ENCODE measurements at places on chromosomes 4 and X. TPM values are rescaled to one million over a fixed set of nuclear protein-coding genes. Genes with fewer than 3 reads are reported as not detected.

DNA sequence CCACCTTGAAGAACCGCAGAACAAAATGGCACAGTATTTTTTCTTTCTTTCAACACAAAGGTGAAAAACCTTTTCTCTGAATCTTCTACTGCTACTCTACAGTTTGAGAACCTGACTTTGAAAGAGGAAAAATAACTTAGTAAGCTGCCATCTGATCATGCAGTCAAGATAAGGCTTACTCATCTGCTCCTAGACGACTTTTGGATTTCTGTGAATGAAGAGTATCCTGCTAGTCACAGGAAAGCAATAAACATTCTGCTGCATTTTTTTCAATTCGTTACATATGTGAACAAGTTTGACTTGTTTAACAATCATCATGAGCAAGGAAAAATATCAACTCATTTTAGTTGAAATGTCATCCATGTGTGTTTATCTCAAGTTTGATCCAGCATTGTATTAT is 25.2 kb downstream of the TIGD2 start:
- DNase-seq: no peak
- no peaks in the 10 kb centered on the region for H3K36me3 ChIP-seq
- H3K27me3 ChIP-seq: no peaks in the 10 kb centered on the region
- no peaks in the 10 kb centered on the region for H3K4me1 ChIP-seq

GRCh38 chr4:103105558-103106356 is 6.1 kb upstream of the BDH2 start:
- no peaks in the 10 kb centered on the region for H3K36me3 ChIP-seq
- H3K4me1 ChIP-seq: no peaks in the 10 kb centered on the region
- H3K27ac ChIP-seq: no peak overlapping the region
- no peak overlapping the region for H3K4me3 ChIP-seq
- H3K27me3 ChIP-seq: no peaks in the 10 kb centered on the region

DNA sequence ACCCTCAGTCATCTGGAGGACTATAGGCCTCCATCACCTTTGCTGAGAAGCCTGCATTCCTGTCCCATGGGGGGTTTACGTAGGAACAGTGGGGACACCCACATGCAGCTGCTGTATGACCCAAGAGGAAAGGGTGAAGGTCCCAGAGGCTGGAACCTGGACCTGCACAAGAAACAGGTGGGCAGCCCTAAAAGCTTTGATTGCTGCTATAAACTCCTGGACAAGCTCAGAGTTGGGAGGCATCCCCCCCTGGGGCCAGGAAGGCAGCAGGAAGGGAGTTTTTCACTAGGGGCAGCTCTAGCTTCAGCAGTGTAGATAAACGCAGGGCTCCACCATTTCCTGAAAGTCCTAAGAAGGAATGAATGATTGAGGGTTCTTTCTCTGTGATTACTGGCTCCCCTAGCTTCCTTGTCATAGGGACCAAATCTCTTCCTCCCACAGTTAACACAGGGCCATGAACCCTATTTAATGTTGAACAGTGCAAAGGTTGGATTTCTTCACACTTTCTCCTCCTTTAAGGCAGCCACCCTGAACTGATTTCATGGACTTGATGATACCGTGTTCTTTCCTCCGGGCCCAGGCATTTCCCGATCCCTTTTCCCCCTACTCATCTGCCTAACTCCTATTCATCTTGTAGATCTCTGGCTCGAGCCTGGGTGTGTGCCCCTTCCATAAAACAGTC is 84.2 kb downstream of the CHRNA9 start:
- no peak overlapping the region for H3K4me3 ChIP-seq
- no peak for DNase-seq
- no peak overlapping the region for H3K27ac ChIP-seq
- H3K27me3 ChIP-seq: no peaks in the 10 kb centered on the region
- H3K4me1 ChIP-seq: no peaks in the 10 kb centered on the region

GRCh38 chrX:153828308-153828707 is 2.0 kb downstream of the PDZD4 start:
- no peak overlapping the region for H3K4me3 ChIP-seq
- H3K36me3 ChIP-seq: no peaks in the 10 kb centered on the region
- H3K4me1 ChIP-seq: no peaks in the 10 kb centered on the region
- peaks cover 11% of the 10 kb centered on the region for H3K27me3 ChIP-seq
- DNase-seq: no peak

DNA sequence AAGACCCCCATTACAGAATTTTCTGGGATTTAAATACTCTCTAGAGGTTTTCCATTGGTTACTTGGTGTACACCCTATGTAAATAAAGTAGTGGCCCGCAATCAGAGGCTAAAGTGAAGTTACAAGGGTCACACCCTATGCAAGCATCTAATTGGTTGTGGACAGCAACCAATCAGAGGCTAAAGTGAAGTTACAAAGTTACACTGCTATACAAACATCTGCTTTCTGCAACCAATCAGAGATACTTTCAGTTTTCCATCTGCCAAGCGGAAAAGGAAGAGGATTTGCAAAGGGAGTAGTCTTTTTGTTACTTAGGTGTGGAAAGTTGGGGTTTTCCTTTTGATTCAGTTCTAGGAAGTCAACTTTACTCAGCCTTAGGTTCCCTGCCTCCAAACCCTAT is 2.0 kb upstream of the ATRX start:
- no peaks in the 10 kb centered on the region for H3K36me3 ChIP-seq
- H3K4me3 ChIP-seq: no peak overlapping the region
- no peaks in the 10 kb centered on the region for H3K4me1 ChIP-seq
- no peak for DNase-seq
- no peak overlapping the region for H3K27ac ChIP-seq

GC gene
- not detected for total RNA-seq

DNA sequence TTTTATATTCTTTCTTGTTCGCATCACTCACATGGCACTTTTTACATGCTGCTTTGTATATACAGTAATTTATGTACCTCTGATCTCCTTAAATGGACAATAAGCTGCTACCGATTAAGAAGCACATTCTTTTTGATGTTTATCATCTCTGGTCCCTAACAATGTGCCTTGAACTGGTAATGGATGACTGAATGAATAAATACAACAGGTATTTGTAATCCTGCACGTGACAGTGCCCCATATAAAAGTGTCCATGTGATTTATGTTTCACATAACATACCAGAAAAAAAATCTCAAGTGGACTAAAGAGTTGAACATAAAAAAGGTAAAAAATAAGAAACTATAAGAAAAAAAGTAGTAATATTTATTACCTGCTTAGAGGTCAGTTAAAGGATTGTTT is 7.7 kb upstream of the SLAIN2 start:
- no peak for DNase-seq
- H3K4me3 ChIP-seq: no peak overlapping the region
- no peaks in the 10 kb centered on the region for H3K36me3 ChIP-seq
- no peaks in the 10 kb centered on the region for H3K4me1 ChIP-seq
- no peaks in the 10 kb centered on the region for H3K27me3 ChIP-seq

DNA sequence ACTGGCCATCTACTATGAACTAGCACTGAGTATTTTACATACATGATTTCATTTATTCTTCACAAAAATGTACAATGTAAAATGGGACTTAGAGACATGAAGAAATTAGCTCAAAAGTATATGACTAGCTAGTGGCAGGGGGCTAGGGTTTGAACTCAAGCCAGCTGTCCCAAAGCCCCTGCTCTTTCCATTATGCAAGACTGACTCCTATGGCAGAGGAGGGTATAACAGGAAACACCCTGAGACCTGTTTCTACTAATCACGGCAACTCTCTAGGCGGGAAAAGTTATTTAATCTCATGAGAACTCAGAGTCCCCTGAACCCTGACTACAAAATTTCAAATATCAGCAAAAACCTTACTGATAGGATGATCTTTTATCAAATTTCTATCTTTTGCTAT is 150.6 kb downstream of the PRDM5 start:
- no peak for DNase-seq
- H3K4me3 ChIP-seq: no peak overlapping the region

DNA sequence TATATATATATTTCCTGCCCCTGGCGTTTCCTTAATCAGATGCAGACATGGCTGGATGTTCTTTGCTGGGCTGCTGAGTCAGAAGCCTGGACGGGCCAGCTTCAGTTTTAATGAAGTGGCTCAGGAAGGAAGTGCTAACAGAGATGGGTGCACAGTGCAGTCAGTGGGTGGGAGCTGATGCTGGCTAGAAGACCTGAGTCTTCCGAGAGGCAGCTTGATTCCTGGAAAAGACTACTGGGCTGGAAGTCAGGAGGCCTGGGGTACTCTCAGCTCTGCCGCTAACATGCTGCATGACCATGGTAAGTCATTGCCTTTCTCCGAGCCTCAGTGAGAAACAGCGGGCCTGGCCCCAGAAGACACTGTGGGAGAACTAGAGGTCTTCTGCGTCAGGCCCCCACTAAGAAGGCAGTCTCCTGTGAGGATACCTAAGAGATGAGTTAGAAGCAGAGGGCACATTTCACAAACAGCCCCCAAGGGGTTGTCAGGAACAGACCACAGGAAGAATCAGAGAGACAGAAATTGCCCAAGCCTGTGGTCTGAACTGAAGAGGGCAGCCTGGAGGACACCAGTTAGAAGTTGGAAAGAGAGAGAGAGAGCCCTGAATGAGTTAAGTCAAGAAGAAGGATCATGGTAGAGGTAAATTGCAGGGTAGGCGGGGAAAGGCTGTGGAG is 8.3 kb upstream of the CD40LG start:
- no peaks in the 10 kb centered on the region for H3K4me1 ChIP-seq
- no peak overlapping the region for H3K4me3 ChIP-seq
- H3K27ac ChIP-seq: no peak overlapping the region

HMX1 gene
- total RNA-seq: not detected

All from right atrium auricular region (tissue), 2 donors.